ENCODE measurements at places on chromosomes 2 and 18.

GRCh38 chr2:218659988-218660358 is 490 bp downstream of the BCS1L start:
- no peak for DNase-seq

- no peak for DNase-seq
Observed at GRCh38 chr2:73937899-73938298, 11.2 kb downstream of the DGUOK start.

DNA sequence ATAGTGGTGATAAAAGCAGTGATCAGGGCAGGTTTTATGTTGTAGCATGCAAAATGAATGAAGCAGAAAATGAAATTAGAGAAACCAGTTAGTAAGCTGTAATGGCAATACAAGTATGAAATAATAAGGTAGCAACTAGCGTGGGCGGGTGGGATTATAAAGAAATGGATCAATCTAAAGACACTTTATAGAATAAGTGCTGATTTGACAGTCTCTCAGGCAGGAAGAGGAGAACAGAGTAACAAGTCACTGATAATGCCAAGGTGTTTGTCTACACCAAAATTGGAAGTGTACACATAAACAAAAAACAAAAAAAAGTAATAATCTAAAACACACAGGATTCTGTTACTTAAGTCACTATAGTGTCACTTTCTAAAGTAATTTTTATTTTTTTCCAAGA is 51.0 kb upstream of the PCBP1 start:
- DNase-seq, result no peak

GRCh38 chr2:42878581-42878980 is 86.2 kb upstream of the HAAO start:
- DNase-seq, result peak; percentile 13

GRCh38 chr2:231601356-231602229 is 8.9 kb downstream of the TEX44 start:
- peak; percentile 83 for DNase-seq

DNA sequence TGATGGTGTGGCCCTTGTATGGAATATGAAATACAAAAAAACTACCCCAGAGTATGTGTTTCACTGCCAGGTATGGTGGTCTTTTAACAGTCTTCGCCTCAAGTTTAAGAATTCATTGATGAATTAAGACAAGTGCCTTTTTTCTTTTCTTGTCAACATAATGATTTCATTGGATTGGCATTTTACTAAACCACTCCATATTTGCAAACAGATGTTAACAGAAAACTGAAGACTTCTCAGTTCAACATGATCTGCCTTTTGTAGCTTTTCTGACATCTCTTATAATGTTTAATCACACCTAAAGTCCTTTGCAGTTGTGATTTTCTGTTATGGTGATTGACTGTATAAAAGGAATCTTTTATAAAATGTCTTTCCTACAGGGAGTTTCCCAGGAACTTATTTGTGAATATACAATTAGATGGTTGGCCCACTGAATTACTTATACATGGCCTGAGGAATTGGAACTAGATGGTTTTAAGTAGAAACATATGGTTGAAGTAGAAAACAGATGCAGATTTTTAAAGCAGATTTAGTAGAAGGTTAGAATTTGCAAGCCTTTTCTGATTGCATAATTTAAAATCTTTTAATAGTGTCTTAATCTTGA is 39.7 kb downstream of the DYNC1I2 start:
- no peak for DNase-seq

GRCh38 chr2:142741764-142742269 is 135.6 kb upstream of the KYNU start:
- DNase-seq, result peak; percentile 33

GRCh38 chr18:80059945-80060344 is 25.7 kb downstream of the RBFA start:
- DNase-seq, result no peak

- no peak for DNase-seq
Observed at GRCh38 chr2:119116411-119117295, 41.9 kb downstream of the C1QL2 start.

- DNase-seq, result no peak
Observed at GRCh38 chr18:57581301-57581934, 5.1 kb downstream of the FECH start.

GRCh38 chr18:11035814-11036495 is 113.4 kb downstream of the PIEZO2 start:
- DNase-seq, result no peak

GRCh38 chr18:7735626-7736175 is 168.6 kb downstream of the PTPRM start:
- no peak for DNase-seq

- DNase-seq, result no peak
Observed at GRCh38 chr2:8370258-8370802, 311.5 kb upstream of the ID2 start.

- DNase-seq, result no peak
Observed at GRCh38 chr18:57301573-57302559, 50.5 kb upstream of the ST8SIA3 start.

GRCh38 chr2:197908156-197908555 is 103.8 kb downstream of the PLCL1 start:
- no peak for DNase-seq

- DNase-seq, result no peak
Observed at GRCh38 chr2:32918774-32919173, 28.0 kb upstream of the LTBP1 start.

- no peak for DNase-seq
Observed at GRCh38 chr18:27803957-27804356, 373.0 kb downstream of the CDH2 start.

GRCh38 chr2:226312155-226312554 is 487.5 kb downstream of the IRS1 start:
- DNase-seq, result no peak

DNA sequence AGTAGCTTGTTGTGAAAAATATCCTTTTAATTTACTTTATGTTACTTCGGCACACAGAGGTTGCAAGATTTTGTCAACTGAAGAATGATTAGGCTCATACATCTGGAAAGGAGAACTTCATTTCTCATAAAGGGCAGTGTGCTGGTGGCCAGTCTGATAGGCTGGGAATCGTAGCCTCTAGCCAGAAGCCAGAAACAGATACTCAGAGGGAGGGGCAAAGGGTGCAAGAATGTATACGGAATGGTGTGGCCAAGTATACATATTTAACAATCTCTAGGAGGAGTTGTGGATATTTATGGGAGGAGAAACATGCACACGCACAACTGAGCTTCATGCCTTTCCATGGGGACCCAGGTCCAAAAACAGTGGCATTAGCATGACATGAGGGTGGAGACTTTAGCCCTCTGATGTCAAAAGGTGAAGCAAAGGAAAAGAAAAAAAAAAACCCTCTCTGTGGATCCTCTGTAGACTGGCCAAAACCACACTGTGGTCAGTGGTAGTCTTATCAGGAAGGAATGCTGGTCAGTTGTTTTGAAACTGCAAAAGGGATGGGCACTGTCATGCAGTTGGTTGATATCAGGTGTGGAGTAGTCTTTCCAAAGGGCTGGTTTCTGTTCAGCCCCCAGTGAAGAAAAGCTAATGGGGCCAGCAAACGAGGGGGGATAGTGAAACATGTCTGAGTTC is 34.9 kb upstream of the APCDD1 start:
- DNase-seq, result no peak

- DNase-seq, result no peak
Observed at GRCh38 chr2:181458871-181459270, 1.7 kb downstream of the ITGA4 start.

DNA sequence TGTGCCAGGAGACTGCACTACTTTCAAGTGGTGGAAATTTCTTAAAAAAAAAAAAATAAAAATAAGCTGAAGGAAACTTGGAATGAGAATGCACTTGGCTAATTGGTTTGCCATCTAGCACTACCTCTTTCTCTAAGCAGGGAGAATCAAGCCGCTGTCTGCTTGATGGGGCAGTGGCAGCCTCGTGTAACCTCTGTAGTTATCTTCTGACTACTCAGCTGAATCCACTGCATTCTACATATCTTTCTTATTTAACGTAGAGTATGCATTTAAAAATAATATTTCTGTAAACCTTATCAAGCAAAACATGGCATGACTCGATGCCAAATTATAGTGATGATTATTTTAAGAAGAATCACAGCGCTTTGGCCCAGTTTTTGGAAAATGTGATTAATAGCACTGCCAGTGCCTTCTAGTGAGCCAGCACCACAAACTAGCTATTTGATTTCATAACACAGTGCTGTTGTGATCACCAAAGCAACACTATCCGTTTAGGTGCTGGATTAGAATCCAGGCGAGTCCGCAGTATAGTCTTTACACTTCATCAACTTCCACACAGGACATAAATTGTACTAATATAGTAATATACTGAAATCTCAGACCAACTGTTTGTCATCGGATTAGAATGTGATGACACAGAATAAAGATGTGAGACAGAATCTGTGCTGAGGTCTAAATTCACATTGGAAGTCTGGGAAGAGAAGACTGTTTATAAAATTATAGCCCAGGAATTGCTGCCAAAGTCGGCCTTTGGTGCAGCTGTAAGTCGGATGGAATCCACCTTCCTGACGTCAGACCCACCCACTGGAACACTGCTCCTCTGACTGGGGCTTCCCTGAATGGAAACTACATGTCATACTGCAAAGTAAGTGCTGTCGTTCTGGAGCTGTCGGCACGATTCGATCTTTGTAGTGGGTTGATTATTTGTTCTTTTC is 136.5 kb upstream of the ETAA1 start:
- DNase-seq, result no peak

GRCh38 chr2:192123847-192124246 is 70.9 kb downstream of the TMEFF2 start:
- no peak for DNase-seq

GRCh38 chr2:10406016-10406415 is 42.1 kb downstream of the ODC1 start:
- DNase-seq, result no peak

- DNase-seq, result no peak
Observed at GRCh38 chr2:239360008-239360407, 40.8 kb downstream of the HDAC4 start.

- DNase-seq, result no peak
Observed at GRCh38 chr2:235212501-235213158, 260.8 kb downstream of the SH3BP4 start.

GRCh38 chr2:74951211-74951754 is 7.2 kb upstream of the POLE4 start:
- no peak for DNase-seq

- DNase-seq, result no peak
Observed at GRCh38 chr18:41096504-41096903, 858.5 kb upstream of the PIK3C3 start.

DNA sequence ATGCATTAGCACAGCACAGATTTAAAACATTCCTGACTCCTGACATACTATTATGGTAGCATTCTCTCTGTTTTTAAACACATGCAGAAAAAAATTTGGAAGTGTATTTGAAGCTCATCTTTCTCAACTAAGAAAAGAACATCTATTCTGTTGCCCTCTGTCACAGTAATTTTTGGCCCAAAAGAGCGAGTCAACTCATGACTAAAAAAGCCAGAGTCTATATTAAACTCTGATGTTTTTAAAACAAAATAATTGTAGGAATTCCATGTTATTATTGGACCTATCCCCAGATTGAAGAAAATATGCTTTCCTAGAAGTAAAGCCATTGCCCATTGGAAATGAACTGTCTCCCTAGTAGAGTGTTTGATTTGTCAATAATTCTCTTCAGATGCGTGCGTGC is 96.7 kb downstream of the CRIM1 start:
- DNase-seq, result no peak

All from activated CD4-positive, alpha-beta T cell treated with anti-CD3 and anti-CD28 coated beads, Interleukin-2, Interleukin-4, amounts not matched to agents 100 ng/mL and 50 ng/mL, durations not matched to agents 16 hours and 8 hours (primary cell).